ENCODE measurements at places on chromosomes 12 and 14. TPM values are rescaled to one million over a fixed set of nuclear protein-coding genes. Genes with fewer than 3 reads are reported as not detected.

Gene GUCY2C
- total RNA-seq, result not detected

GRCh38 chr14:103308717-103309616 is 25.1 kb upstream of the EIF5 start:
- no peak for DNase-seq

- DNase-seq, result no peak
These were observed 19.8 kb downstream of the GALNT4 start for GRCh38 chr12:89504560-89505346.

- DNase-seq, result peak; percentile 29
These were observed 39.5 kb downstream of the BEGAIN start for GRCh38 chr14:100547633-100548294.

Gene DHRS2
- 0.07 TPM for total RNA-seq

Gene TAS2R10
- total RNA-seq, result 0.74 TPM

GRCh38 chr12:64147011-64147631 is 75.0 kb downstream of the KICS2 start:
- no peak for DNase-seq

DNA sequence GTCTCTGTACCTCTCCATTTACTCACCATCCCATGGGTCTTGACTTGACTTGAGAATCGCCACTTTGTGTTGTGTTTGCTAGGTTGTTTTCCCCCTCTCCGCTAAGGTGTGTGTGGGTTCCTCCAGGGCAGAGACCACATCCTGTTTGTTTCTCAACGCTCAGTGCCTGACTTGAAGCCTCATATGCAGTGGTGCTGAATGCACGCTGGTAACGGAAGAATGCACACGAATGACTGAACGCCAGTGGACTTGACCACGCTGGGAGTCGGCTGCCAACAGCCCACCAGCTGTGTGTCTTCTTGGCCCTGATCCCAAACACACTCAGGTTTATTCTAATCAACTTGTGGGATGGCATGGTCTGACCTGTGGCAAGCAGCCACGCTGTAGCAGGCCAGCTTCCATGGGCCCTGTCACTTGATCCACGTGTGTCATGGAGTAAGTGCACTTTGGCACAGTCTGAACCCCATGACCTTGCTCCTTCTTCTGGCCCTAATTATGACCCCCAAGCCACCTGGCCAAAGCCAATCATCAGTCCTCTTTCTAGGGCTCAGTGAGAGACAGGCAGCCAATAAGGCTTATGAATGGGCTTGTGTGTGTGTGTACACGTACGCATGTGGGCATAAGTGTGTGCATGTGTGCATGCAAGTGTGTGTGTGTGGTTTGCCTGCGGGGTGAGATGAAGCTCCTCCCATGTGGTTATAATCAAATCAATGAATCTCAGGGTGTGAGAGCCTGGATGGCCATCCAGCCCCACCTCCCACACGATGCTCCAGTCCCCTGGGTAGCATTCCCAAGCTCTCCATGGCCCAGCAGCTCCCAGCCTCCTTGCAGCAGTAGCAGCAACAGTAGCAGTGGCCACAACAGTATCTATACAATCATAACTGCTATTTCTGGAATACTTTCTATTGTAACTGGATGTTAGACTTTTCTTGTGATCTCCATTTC is 6.4 kb upstream of the TC2N start:
- DNase-seq, result no peak

DNA sequence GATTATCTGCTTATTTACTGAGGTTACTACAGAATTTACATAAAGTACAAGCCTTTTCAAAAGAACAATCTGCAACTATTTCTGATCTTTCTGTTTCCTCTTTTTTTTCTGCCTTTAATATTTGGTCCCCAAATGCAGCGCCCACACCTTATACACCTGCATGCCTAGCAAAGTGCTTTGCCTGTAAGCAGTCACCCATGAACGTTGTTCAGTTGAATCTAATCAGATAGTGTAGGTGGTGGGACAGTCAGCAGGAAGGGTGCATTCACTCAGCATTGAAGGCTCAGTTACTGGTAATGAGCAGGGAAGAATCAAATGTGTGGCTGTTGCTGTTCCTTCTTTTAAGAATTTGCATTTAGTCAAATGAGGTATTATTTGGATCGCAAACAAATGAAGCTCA is 108.4 kb downstream of the GPR135 start:
- no peak for DNase-seq

DNA sequence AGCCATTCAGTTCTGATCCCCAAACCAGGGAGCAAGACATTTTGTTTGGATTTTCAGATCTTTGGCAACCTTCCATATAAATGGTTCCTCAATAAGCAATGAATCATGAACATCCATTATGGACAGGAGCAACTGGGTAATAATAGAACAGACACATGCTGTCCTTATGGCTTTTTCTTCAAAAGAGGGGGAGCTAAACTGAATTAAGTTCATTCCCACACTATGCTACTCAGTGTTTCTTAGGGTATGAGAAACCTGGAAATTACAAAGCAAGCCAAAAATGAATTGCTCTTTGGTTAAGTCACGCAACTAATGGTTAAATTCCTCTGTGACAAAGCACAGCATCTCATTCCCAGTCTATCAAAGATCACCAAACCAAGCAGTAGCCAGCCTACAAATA is 51.0 kb downstream of the PTGER2 start:
- no peak for DNase-seq

- DNase-seq, result no peak
These were observed 304 bp downstream of the KCTD10 start for GRCh38 chr12:109476807-109477184.

Gene TMBIM6
- 333 TPM for total RNA-seq

Gene DLGAP5
- 48.5 TPM for total RNA-seq

DNA sequence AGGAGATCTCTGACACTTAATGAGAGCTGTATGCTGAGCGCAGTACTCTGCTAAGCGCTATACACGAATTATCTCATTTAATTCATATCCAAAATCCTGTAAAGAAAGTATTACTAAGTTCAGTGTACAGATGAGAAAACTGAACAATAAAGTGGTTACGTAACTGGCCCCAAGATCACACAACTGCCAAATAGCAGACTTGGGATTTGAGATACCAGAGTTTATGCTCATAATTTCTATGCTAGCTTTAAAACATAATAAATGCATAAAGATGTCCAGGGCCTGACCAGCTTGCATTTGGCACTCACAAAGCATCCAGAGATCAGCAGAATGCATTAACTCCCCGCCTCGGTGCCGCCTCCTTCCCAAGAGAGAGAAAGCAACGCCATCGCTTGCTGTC is 83.2 kb upstream of the PWP1 start:
- no peak for DNase-seq

Gene TMED8
- 18.8 TPM for total RNA-seq

DNA sequence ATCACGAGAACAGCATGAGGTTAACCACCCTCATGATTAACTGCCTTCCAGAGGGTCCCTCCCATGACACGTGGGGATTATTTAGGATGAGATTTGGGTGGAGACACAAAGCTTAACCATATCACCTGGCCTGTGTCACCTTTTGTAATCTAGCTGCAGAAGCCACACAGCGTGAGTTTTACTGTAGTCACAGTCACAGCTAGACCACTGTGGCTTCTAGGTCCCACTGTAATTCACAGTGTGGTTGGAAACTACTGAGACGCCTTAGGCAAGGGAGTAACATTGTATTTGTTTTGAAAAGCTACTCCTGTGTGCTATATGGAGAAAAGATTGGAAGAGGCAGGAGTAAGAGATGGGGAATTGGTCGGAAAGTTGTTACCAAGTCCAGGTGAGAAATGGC is 46.3 kb upstream of the ASPG start:
- no peak for DNase-seq

- no peak for DNase-seq
These were observed 48.5 kb downstream of the CHST11 start for GRCh38 chr12:104505095-104505818.

DNA sequence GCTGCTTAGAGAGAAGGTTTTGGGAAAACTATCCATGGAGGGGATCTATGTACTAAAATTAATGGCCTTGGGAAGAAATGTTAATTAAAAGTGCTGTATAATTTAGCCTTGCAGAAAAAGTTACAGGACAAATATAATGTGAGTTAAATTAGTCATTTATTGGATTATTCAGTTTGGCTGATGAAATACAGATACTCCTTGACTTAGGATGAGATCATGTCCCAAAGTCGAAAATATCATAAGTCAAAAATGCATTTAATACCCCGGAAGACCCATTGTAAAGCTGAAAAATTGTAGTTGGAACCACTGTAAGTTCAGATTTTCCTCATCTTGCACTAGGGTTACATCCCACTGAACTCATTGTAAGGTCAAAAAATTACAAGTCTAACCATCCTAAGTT is 9.7 kb downstream of the RTRAF start:
- DNase-seq, result no peak

- DNase-seq, result no peak
These were observed 20.4 kb downstream of the JDP2 start for GRCh38 chr14:75448209-75448608.

Gene OVCH1
- total RNA-seq, result 0.21 TPM

DNA sequence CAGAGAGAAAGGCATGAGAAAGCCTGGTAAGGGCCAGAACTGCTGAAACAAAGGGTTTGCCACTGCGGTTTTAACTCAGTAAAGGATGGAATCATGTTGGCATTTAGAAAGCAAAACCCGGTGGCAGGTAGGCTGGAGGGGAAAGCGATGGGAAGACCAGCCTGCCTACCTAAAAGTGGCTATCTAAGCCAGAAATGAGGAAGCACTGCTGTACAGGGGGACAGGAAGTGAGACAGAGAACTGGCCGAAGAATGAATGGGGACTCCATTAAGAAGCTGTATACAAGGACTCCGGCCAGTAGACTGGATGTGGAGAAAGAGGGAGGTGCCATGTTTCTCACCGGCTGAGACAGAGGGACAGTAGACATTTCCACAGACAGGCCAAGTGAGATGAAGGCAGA is 48.2 kb downstream of the PPM1H start:
- no peak for DNase-seq

DNA sequence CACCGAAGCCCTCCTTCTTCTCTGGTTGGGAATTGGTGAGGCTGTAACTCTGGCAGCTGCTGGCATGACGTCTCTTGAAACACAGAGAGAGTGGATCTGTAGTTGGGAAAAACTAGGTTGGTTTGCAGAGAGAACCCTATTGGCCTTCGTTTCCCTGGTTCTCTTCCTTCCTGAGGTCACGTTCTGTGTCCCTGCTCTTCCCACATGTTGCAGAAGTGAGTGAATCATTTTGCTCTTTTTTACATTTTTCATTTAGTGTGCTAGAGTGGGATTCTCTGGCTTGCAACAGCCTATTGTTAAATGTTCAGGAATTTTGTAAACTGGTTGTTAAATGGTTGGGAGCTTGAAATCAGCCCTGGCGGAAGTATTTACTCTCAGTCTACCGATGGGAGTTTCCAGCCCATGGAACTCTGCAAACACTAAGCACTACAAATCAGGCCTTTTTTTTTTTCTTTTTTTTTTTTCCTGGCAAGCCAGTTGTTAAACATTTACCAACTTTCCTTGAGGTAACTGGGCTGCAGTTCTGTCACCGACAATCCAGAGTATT is 26.8 kb upstream of the CKAP4 start:
- no peak for DNase-seq

DNA sequence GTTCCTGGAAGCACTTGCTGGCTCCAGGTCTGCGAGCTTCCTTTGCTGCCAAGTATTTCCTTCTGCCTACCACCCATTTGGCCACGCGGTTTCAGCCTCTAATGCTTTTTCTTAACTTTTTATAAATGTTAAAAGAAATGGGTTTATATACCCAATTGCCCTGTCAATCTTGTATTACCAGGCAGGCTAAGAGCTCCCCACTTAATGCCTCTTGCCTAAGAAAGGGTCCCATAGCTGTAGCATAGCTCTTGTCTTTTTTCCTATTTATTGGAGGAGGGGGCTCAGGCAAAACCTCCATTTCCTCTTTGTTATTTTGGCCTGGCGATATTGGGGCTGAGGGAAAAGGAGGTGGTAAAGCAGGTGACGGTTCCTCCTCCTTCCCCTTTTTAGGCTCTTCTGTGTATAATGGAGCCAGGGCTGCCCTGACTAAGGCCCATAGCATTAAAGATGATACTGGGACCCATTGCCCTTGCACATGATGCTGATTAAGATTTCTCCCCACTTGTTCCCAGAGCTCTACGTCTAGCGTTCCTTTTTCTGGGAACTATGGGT is 21.6 kb upstream of the BLTP3B start:
- DNase-seq, result no peak

- no peak for DNase-seq
These were observed 6.9 kb downstream of the ANAPC5 start for GRCh38 chr12:121345151-121345815.

DNA sequence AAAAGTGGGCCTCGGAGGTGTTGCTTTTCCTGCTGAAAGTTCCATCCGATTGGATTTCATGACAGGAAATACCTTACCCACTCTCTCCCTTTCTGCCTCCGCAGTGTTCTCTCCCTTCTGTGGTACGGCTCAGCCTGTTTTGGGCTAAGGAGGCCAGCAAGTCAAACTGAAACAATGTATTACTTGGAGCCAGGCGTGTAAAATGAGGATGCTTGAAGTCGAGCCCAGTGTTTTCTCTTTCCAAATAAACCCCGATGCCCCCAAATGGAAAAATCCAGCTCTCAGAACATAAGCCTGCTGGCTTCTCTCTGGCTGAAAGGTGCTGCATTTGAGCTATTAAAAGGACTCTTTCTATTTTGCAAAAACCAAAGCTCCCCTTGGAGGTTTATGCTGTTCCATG is 124.7 kb downstream of the ZNF664 start:
- DNase-seq, result no peak

Gene SLC6A15
- total RNA-seq, result 0.53 TPM

DNA sequence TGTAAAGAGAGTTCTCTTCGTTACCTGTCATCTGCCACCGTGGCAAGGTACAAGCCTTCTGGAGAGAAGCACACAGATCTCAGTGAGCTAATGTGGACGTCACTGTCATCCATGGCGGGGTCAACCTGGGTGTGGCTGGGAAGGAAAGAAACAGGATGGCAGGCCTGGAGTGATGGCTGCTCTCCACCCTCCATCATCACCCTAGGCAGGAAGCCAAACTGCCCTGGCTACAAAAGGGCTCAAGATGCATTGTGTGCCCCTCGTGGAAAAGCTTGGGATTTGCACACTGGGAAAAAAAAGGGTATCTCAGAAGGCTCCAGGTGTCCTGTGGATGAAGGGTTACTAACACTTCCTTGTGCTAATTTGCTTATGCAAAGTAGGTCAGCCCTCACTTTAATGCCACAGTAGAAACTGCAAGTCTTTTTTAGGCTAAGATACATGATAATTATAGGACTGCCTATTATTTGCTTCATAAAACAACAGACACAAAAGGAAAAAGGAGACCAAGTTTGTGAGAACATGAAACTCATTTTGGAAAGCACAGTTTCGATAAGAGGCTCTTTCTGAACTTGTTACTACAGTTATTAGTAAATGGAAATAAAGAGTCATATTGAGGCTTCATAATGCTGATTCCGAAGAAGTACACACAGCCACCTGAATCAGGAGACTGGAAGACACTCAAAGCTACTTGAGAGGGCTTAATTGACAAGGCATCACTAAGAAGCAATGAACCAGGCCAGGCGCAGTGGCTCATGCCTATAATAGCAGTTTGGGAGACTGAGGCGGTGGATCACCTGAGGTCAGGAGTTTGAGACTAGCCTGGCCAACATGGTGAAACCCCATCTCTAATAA is 18.9 kb downstream of the RFC5 start:
- no peak for DNase-seq

GRCh38 chr12:56601503-56601902 is 28.6 kb downstream of the BAZ2A start:
- no peak for DNase-seq

GRCh38 chr12:56385873-56386272 is 23.2 kb upstream of the APOF start:
- no peak for DNase-seq

- no peak for DNase-seq
These were observed 915.6 kb downstream of the TRHDE start for GRCh38 chr12:73187765-73188164.

GRCh38 chr14:65834812-65835211 is 422.3 kb downstream of the FUT8 start:
- DNase-seq, result no peak

- DNase-seq, result no peak
These were observed 8.4 kb downstream of the KRT3 start for GRCh38 chr12:52787324-52788191.
